Inflammatory macrophage treated with lipopolysaccharide for 1 hour (primary cell): ENCODE measurements at places on chromosomes 5 and 9.

GRCh38 chr9:112752334-112753125 is 2.0 kb downstream of the SNX30 start:
- no peak for DNase-seq

DNA sequence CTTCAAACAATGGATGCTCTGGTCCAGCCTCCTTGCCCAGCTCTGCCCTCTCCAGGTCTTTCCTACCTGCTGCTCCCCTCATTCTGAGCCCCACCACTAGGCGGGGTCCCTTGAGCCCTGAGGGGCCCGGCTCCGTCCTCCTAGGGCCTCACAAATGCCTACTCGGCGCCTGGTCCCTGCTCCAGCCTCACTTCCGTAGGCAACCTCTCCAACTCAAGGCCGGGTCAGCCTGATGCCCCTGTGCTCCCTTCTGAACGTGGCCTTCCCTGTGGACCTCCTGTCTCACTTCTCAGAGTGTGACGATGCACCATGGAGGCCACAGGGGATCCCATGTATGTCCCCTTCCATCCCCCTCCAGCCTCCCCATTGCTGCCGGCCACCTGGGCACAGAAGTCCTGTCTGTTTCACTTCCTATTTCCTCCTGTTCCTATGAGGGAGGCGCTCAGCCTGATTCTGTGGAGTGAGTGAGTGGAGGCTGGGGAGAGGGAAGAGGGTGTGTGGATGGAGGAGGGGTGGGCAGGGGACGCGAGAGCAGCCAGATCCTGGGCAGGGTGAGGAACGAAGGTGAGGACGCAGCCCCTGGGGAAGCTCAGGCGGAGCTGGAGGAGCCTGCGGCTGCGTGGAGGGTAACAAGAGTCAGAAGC is 127.2 kb upstream of the FAM120A start:
- no peak for DNase-seq

- no peak for DNase-seq
Measured at GRCh38 chr5:1294835-1295649, at the start of gene TERT. Gene TERT (minus strand): TSS chr5:1295068. CDS start chr5:1294989, 79 bp downstream.

GRCh38 chr5:130874861-130875417 is 290.1 kb downstream of the HINT1 start:
- DNase-seq, result no peak

GRCh38 chr5:42943931-42944631 is 96.0 kb downstream of the ANXA2R start:
- DNase-seq, result no peak

- DNase-seq, result no peak
Measured at GRCh38 chr5:127513408-127513970, 4.0 kb upstream of the PRRC1 start.
